ENCODE measurements at places on chromosomes 11 and 22.

- DNase-seq = peak; percentile 28
Measured at GRCh38 chr11:106031202-106031810, 9.3 kb upstream of the MSANTD4 start.

- no peak for DNase-seq
Measured at GRCh38 chr11:73201888-73202780, 15.9 kb upstream of the P2RY2 start.

DNA sequence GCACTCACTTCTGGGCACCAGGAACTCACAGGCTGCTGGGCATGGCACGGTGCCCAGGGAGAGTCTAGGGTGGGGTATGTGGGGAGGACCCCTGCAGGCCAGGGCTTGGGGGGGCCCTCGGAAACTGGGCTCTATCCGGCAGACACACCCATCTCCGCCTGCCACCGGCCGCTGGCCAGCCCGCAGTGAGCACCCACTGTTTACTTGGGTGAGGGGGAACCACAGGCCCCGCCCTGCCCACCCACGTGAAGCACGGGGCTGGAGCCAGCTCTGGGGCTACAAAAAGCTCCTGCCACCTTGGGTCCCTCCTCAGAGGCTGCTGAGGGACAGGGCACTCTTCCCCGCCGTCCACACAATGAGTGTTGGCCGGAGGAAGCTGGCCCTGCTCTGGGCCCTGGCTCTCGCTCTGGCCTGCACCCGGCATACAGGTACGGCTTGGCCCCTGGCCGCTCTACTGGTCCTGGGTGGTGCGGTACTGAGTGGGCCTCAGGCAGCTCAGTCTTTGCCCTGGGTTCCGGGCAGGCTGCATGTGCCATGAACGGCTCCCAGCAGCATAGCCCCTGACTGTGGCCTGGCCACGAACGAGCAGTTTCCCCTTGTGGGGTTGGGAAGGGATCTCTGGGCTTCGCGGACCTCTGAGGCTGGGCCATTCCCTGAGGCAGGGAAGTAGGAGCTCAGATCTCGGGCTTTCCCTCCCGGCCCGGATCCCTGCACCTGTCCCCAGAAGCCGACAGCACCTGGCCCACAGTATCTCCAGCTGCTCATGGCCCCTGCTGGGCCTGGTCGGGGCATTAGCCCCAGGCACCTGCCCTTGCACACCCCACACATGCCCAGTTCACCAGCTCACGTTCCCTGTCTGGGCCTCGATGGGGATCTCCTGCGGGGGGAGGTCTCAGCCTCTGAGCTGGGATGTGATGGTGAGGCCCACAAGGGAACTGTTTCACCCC lies at the start of gene MUC5AC:
TSS of gene MUC5AC (plus strand) at position 309 of the 947 bp plus-strand sequence. CDS start at position 356, 47 bp downstream.
- no peak for DNase-seq

DNA sequence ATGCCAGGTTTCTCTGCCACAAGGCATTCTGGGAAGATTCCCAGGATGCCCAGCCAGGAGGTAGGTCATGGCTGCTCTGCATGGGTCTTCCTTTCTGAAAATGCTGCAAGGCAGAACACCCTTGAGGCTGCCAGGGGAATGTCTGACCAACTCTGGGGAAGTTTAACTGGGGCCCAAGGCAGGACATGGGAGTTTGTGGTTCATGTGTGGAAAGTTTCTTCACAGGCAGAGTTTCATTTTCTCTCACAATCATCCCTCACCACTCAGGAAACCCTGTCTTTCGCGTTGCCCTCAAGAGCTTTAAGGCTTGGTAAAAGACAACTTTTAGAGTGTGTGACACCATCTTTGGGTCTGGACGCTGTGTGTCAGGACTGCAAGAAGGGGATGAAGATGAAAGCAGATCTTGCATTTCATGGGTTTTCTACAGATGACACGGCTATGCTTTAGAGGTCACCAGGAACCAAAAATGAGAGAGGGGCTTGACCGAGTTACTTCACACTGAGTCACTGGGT lies 133.5 kb downstream of the CD44 start:
- DNase-seq = no peak

GRCh38 chr11:65065851-65066250 lies 7.5 kb upstream of the NAALADL1 start:
- no peak for DNase-seq

DNA sequence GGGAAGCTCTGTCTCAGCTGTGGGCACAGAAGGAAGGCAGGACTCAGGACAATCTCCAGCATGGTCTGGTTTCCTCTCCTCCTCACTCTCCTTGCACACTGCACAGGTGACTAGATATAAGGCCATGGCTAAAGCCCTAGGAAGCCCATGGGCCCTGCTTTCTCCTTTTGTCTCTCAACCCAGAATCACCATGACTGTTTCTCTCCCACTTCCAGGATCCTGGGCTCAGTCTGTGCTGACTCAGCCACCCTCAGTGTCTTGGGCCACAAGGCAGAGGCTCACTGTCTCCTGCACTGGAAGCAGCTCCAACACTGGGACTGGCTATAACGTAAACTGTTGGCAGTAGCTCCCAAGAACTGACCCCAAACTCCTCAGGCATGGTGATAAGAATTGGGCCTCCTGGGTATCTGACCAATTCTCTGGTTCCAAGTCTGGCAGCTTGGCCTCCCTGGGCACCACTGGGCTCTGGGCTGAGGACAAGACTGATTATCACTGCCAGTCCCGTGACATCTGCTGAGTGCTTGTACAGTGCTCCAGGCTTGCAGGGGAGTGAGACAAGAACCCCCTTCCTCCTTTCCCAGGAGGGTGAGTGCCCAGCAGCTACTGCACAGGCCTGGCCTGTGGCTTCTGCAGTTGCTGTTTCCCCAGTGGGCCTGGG lies 104.0 kb upstream of the TOP3B start:
- DNase-seq = peak; percentile 12

DNA sequence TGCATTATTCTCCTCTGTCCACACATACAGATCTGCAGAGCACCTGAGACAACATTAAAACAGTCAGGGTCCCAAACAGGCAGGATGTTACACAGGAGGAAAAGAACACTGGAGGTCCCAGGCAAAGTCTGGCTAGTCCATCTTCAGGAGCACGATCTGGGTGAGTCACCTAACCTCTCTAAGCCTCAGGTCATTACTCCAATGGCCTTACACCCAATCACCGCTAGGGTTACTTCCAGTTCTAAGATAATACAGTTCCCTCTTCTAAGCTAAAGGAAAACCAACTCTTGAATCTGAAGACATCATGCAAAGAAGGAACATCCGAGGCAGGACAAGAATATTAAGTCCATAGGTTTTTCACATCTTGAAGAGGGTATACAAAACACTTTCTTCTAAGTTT lies 24.5 kb downstream of the ASCC2 start:
- DNase-seq = peak; percentile 30

DNA sequence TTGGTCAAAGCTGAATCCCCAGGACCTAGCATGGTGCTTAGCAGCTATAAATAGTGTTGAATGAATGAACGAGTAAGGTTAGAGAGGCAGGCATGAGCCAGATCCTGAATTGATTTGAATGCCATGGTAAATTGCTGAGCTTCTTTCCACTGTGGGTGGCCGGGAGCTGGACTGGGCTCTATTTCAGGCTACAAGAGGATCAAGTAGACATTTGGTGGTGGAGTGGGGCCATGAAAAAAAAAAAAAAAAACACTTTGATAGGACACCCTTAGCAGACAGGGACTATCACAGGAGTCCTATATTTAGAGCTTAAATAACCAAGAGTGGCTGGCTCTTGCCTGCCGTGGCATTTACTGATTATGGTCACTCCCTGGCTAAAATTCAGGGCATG lies 77.6 kb downstream of the MIAT start:
- DNase-seq = no peak

- peak; percentile 84 for DNase-seq
Measured at GRCh38 chr22:26550498-26551033, 38.3 kb upstream of the TFIP11 start.

DNA sequence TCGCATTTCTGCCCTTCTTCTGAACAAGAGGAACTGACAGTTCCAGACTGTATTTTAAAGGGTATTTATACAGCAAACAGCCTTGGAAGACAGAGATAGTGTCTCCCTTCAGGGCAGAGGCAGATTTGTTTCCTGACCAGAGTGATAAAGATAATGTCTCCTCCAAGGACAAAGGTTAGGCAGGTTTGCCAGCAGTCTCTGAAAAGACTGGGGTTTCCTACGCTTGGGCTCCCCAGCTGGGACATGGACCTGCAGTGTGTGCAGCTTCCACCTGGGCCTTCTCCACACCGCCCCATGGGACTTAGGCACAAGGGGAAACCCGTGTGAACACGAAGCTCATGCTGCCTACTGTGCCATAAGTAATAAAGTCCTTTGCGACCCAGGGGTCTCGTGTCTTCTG lies 42.1 kb downstream of the RPL27A start:
- DNase-seq = no peak

DNA sequence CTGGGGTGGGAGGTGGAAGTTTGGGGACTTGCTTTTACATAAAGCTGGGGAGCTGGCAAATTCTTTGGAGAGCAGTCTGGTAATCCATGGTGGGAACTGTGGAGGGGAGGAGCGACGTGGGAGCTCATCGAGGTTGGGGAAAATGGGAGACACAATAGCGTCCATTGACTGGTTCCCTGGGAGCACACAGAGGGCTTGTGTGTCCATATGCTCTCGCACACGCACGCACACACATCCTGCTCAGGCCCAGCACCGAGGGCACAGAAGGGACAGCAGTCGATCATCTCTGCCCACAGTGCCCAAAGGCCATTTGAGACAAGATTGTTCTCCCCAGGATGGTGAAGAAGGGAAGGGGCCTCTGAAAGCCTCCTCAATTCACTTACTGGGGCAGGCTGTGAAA lies 53.7 kb downstream of the FBXO7 start:
- no peak for DNase-seq

- no peak for DNase-seq
Measured at GRCh38 chr11:69186316-69187260, 30.9 kb downstream of the SMIM38 start.

GRCh38 chr11:1763336-1763795 lies 361 bp downstream of the CTSD start:
- DNase-seq = no peak

- peak; percentile 94 for DNase-seq
Measured at GRCh38 chr11:103529181-103529684, 420.0 kb downstream of the DYNC2H1 start.

DNA sequence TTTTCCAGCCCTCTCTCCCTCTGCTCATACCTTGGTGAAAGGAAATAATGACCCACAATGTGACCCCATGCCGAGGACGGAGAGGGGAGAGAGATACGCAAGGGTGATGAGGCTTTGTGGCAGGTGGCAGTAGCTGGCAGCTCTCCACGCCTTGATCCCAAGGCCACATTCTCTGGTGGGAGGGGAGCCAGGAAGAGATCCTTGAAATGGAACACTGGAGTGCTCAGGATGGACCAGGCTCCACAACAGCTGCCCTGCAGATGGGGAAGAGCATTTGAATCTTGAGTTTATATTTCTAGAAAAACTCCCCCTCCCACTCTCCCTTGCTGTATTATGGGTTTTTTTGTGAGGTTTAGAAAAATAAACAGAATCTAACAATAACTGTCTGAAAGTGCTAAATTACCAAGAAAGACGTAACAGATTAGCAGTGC lies 61.6 kb upstream of the CDON start:
- DNase-seq = no peak

- no peak for DNase-seq
Measured at GRCh38 chr11:15905366-15906104, 450.8 kb downstream of the SOX6 start.

DNA sequence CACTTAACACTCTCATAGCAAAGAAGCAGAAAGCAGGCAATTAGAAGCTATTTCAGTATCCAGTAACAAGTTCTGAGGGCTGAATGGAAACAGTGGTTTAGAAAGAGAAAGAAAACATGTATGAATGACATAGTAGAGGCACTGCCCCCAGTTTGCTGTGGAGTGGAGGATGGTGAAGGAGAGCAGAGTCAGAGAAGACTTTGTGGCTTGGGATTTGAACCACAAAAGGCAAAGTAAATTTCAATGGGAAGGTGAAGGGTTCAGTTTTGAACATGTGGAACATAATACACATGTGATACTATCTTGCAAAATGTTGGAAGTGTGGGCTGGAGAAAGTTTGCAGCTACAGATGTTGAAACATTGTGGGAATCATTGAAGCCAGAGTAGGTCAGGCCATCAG lies 81.4 kb downstream of the SNX19 start:
- DNase-seq = peak; percentile 41

GRCh38 chr11:4713241-4713640 lies 8.7 kb downstream of the MMP26 start:
- peak; percentile 1 for DNase-seq

DNA sequence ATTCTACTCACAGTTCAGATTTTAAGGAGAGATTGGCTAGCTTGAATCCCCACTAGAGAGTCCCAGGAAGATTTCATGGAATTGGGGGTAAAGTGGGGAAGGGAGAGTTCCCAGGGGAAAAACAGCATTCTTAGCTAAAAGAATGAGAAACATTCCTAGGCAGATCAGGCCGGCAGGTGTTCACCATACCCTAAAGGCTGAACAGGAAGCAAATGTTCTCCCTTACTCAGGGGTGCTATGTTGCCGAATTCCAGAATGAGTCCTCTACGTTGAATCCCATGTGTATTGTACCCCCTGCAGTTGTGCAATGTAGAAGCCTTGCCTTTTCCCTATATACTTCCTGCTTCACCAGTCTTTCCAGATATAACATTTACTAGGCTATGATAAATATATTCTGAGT lies 135.2 kb upstream of the NCAM1 start:
- no peak for DNase-seq

GRCh38 chr11:7186190-7186589 lies 65.5 kb upstream of the SYT9 start:
- DNase-seq = peak; percentile 58

DNA sequence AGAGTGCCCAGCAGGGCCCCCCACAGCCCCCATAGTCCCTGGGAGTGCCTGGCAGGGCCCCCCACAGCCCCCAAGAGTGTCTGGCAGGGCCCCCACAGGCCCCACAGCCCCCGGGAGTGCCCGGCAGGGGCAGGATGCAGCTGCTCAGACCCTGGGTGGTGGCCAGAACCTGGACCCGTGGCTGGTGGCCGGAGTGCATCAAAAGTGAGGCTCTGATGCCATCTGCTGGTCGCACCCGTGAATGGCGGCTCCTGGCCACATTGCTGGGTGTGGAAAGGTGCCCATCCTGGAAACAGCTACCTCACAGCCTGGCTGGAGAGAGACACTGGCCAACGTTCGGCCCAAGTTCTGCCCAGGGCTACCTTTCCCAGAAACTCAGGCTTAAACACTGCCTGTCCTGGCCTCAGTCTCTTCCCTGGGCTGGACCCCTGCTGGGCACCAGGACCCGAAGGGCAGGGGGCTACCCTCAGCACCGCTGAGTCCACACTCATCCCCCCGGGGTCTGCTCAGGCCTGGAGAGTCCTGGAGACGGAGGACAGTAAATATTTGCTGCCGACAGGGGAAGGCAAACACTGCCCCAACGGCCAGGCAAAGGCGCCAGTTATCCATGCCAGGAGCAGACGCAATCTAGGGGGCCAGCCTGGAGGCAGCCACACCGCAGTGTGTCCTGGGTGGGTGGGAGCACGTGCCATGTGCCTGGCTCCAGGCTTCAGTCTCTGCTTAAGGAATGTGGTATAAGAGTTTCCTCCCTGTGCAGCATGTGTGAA lies 4.4 kb downstream of the INS start:
- peak; percentile 26 for DNase-seq

DNA sequence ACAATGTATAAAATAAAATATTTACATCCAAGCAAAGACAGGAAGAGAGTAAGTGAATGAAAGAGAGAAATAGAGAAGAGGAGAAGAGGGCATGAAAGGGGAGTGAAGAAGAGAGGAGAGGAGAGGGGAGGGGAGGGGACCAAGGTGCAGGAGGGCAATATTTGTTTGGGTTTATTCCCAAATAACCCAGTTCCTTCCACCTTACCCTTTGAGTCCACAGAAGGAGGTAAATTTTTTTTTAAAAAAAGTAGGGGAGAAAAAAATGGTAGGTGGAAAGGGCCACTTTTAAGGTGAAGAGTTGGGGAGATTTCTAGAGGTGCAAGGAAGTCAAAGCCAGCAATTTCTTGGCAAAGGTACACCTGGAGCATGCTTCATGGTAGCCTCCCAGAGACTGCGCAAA lies 2.1 kb upstream of the OR5AN1 start:
- no peak for DNase-seq

Data from foreskin fibroblast (primary cell).